ENCODE measurements at places on chromosomes 5 and 9. TPM values are rescaled to one million over a fixed set of nuclear protein-coding genes. Genes with fewer than 3 reads are reported as not detected.

- no peak for DNase-seq
Observed at GRCh38 chr9:131595696-131596429, 50.5 kb downstream of the PRRT1B start.

DNA sequence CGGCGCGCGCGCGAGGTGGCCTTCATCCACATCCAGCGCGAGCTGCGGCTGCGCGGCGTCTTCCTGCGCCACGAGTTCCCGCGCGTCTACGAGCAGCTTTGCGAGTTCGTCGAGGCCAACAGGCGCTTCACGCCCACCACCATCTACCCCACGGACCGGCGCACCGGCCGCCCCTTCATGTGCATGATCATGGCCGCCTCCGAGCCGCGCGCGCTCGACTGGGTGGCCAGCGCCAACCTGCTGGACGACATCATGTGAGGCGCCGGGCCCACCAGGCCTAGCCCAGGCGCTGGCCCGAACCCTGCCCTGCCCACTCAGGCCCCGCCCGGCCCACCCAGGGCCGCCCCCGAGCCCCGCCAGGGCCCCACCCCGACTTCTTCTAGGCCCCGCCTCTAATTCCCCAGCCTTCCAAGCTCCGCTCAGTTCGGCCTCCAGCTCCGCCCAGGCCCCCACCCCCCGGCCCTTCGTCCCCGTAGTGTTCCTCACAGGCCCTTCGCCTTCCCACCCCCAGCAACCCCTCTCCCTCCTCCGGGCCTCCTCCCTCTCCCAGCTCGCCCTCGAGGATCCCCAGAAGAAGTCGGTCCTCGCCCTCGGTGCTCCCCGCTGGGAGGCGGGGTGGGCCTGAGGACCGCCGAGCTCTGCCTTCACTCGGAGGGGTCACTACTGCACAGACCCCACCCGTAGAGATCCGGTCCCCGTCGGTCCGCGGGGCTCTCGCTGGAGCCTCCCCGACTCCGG lies 2.0 kb upstream of the PHPT1 start:
- peak; percentile 87 for DNase-seq

- no peak for DNase-seq
Observed at GRCh38 chr9:93492327-93492726, 38.9 kb upstream of the FAM120AOS start.

- DNase-seq: no peak
Observed at GRCh38 chr9:116555556-116556155, 131.4 kb upstream of the TRIM32 start.

DNA sequence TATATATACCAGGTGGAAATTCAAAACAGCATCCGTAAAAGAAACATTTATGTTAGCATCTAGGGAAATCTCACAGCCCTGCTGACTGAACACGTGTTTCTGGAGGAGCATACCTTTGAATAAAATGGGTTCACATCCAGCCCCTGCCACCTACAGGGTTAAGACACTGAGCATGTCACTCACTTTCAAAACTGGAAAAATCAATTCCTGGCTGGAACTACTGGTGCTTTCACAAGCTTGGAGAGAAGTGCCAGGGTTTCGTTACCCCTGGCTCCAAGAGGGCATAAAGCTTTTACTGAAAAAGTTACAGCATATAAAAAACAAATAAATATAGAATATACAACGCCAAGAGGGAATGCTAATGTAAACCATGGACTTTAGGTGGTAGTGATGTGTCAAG lies 48.0 kb downstream of the SERINC5 start:
- DNase-seq: no peak

The PDE8B gene
- total RNA-seq: 8.9 TPM

The PRUNE2 gene
- total RNA-seq: 26.3 TPM

The PDLIM7 gene
- total RNA-seq: 83.0 TPM

The CDC20B gene
- not detected for total RNA-seq

GRCh38 chr9:22056402-22056801 lies 47.3 kb upstream of the CDKN2B start:
- DNase-seq: no peak

- no peak for DNase-seq
Observed at GRCh38 chr5:73486119-73486899, 11.9 kb upstream of the BTF3 start.

- DNase-seq: no peak
Observed at GRCh38 chr9:752681-753200, 88.8 kb upstream of the DMRT1 start.

The RLN2 gene
- not detected for total RNA-seq

GRCh38 chr9:5326893-5327548 lies 12.7 kb downstream of the RLN1 start:
- peak; percentile 1 for DNase-seq

- DNase-seq: no peak
Observed at GRCh38 chr9:82489201-82489821, 500.7 kb downstream of the SPATA31D1 start.

GRCh38 chr5:33685873-33686755 lies 205.7 kb downstream of the ADAMTS12 start:
- peak; percentile 17 for DNase-seq

The LRRC26 gene
- total RNA-seq: 18.9 TPM

The LCN2 gene
- 19.7 TPM for total RNA-seq

DNA sequence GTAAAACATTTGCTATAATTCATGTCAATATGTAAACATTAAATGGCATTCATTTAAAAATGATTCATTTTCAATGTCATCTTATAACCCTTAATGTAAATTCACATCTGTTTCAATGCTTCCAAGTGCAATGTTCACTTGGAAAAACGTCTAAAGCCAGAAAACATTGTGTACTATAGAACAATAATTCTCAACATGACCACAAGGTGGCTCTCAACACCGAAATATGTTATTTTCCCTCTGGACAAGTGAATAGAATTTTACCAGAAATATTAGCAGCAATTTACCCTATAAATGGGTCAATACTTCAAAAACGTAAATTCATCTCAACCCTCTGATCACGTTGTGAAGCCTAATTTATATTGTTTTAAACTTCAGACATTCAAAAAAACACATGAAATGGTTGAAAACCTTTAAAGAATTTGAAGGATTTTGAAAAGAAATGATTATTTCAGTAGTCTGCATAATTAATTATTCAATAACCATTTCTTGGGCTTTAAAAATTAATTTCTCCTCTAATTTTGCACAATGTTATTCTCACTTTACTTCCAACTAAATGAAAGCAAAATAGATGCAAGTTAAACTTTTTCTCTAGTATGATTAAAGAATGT lies 11.0 kb downstream of the CDH10 start:
- DNase-seq: peak; percentile 77

DNA sequence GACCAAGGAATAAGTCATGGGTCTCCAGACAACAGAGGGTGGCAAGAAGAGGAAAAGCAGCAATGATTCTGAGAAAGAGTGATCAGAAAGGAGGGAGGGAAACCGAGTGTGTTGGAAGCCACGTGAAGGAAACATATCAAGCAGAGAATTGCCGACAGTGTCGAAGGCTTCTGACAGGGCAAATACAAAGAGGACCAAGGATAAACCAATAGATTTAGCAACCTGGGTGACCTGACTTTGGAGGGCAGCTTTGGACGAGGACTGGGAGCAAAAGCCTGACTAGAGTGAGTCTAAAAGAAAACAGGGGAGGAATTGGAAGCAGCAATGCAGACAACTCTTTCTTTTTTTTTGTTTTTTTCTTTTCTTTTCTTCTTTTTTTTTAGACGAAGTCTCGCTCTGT lies 83.8 kb downstream of the WWC1 start:
- no peak for DNase-seq

GRCh38 chr9:4424891-4425290 lies 65.4 kb upstream of the SLC1A1 start:
- DNase-seq: no peak

GRCh38 chr5:72790186-72790585 lies 26.3 kb upstream of the TNPO1 start:
- DNase-seq: peak; percentile 62

DNA sequence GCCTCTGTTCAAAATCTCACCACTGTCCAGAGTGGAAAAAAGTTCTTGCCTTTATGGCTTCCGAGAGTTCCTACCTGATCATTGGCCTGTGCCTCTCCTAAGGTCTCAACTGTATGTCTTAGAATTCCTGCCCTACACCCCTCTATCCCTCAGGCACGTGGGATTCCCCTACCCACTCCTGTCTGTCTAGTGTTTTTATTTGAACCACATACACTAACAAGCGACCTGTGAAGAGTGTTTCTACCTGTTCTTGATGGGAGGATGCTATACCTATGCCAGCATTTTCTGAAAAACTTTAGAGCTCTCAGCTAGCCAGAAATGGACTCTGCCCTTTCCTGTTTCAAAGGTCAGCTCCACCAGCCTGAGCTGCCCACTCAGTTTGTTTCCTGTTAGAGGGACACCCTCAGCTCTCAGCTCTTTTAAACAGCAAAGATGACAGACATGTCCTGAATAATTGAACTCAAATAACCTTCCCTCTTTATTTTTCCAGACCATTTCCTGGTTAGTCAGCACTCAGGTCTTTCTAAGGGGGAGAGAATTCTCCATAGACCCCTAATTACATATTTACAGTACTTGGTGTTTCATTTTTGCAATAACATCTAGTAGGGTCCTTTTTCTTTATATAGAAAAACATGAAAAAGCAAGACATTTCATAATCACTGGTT lies 214.8 kb downstream of the AOPEP start:
- DNase-seq: no peak

DNA sequence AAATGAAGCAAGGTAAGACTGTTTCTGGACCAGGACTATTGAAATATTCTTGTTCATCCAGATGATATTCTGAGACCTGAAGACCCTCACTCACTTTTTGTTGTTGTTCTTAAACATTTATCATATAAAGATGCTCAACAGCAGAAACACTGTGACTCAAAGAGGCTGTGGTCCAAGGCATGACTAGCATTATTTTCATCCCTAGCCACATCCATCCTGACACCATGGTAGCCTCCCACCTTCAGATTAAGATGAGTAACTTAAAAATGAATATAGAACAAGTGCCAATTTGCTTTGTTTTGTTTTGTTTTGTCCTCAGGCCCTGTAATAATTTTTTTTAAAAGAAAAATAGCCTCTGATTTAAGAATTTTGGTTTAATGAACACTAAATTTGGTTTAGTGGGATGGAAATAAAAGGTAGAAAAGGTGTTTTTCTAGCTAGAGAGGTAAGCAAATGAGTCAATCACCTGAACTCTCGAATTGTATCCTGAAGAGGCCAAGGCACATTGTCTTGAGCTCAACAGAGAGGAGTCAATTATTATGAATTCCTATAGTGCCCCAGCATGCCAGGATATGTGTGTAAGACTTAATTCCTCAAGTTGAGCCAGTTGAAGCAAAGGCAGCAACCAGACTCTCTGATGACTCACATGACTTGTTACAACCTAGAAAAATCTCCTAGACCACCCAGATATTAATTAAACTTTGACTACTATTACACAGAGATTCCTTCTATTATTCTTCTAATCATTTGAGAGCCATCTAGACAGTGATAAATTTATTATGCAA lies 380.1 kb upstream of the TUSC1 start:
- DNase-seq: no peak

GRCh38 chr9:136389396-136389795 lies 10.6 kb downstream of the SNAPC4 start:
- no peak for DNase-seq

- no peak for DNase-seq
Observed at GRCh38 chr5:19229179-19229835, 758.7 kb downstream of the CDH18 start.

The DIPK1B gene
- 18.3 TPM for total RNA-seq

The FGD3 gene
- 7.1 TPM for total RNA-seq

The GPX8 gene
- 61.1 TPM for total RNA-seq

The PPP3R2 gene
- total RNA-seq: not detected

The HK3 gene
- 4.1 TPM for total RNA-seq

DNA sequence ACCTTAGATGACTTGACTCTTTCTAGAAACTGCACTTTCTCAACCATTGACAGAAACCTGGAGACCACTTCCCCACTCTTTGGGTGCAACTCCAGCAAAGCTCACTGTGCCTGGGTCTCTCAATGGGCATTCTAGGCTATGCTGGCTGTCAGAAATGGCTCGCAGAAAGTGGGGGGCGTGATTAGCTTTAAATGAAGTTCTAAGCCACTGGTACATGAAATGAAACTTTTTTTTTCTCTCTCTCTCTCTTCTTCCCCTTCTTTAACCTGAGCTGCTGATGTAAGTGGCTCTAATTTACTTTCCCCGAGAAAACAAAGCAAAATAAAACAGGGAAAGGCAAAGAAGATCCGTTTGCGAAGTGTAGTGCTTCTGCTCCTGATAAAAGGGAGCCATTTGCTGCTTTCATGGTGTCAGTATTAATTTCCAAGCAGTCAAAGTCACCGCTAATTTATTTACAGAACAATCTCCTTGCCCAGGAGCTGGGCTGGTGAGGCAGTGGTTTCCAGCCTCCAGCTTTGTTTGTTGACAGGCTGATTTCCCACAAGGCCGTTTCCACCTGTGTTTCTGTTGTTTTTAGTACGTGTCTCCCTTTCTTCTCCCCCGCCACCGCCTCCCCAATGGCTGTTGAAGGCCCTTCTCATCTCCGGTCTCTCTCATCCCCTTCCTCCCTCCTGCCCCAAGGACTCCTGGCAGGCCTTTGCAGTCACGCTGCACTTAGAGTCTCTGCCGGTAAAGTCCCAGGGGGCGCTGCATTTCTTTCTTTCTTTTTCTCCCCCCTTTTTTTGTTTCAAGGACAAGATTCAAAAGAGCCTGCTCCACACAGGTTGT lies 422.9 kb downstream of the EBF1 start:
- DNase-seq: no peak

- DNase-seq: peak; percentile 97
Observed at GRCh38 chr5:138491669-138492559, 26.6 kb downstream of the EGR1 start.

- DNase-seq: peak; percentile 37
Observed at GRCh38 chr9:107612136-107612535, 122.6 kb upstream of the KLF4 start.

The PCDHGA5 gene
- 6.1 TPM for total RNA-seq

- no peak for DNase-seq
Observed at GRCh38 chr5:111772456-111773122, 15.6 kb upstream of the NREP start.

DNA sequence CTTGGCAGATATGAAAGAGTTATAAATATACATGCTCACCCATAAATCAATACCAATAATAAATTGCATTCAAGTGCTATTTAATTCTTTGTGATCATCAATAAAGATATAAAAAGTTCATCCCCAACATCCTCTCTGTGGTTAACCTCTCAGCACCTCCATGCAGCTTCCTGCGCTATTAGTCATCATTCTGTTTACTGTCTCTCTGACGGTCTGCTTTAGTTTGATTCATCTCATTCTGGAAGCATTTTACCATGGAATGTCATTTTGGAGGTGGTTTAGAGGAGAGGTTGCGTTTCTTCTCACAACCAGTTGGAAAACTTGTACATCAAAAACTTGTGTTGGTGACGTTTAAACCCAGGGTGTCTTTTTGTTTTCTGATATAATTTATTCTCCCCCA lies 486.6 kb downstream of the BRINP1 start:
- DNase-seq: no peak

GRCh38 chr5:43875741-43876140 lies 272.8 kb downstream of the NNT start:
- DNase-seq: no peak

- DNase-seq: peak; percentile 92
Observed at GRCh38 chr5:113063927-113064326, 87.3 kb downstream of the DCP2 start.
